ENCODE measurements at places on chromosomes 4 and X.

GRCh38 chr4:8310306-8310705 lies 40.8 kb downstream of the HTRA3 start:
- no peak for DNase-seq

GRCh38 chr4:118749347-118749988 lies 64.3 kb downstream of the METTL14 start:
- no peak for DNase-seq

GRCh38 chrX:18424482-18425198 lies 768 bp upstream of the CDKL5 start:
- DNase-seq, result peak; percentile 19

GRCh38 chrX:138858951-138859350 lies 147.4 kb upstream of the FGF13 start:
- DNase-seq, result no peak

DNA sequence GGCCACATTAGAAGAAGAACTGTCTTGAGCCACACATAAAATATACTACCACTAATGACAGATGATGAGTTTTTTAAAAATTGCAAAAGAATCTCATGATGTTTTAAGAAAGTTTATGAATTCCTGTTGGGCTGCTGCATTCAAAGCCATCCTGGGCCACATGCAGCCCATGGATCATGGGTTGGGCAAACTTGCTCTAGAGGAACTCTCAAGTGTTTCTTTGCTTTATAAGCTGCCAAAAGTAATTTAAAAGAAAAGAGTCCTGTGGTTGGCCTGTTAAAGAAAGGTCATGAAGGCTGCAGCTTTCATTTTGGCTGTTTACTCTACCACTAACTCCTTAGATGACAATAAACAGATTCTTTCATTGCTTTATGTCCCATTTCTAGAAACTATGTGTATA lies 218.2 kb downstream of the SCFD2 start:
- DNase-seq, result no peak

DNA sequence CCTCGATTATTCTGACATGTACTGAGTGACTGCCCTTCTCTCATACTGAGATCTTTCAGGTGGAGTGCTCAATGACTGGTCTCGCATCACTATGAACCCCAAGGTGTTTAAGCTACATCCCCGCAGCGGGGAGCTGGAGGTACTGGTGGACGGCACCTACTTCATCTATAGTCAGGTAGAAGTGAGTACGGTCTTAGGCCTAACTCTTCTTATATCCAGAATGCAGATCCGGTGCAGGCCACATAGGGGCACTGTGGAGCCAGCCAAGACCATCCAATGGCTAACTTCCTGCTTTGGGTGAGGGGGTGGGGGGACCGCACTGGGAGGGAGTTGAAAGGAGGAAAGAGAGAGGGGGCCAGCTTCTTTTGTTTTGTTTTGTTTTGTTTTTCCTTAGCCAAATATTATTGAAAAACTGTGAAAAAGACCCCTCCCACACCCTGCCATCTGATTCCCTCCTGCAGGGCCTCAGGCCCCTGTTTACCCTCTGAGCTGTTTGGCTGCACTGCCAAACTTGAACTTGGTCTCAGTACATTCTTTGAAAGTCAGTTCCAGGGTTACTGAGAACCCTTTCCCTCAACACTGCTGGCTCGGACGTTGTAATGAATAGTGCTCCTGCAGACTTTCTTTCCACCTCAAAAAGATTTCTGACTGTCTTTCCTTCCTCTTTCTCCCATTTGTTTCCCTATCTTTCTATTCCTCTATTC lies 16.2 kb downstream of the AWAT2 start:
- no peak for DNase-seq

GRCh38 chr4:159341522-159341921 lies 238.6 kb downstream of the RAPGEF2 start:
- no peak for DNase-seq

GRCh38 chrX:40012039-40012867 lies 85.5 kb downstream of the BCOR start:
- peak; percentile 67 for DNase-seq

GRCh38 chr4:137685357-137685756 lies 153.1 kb upstream of the PCDH18 start:
- no peak for DNase-seq

DNA sequence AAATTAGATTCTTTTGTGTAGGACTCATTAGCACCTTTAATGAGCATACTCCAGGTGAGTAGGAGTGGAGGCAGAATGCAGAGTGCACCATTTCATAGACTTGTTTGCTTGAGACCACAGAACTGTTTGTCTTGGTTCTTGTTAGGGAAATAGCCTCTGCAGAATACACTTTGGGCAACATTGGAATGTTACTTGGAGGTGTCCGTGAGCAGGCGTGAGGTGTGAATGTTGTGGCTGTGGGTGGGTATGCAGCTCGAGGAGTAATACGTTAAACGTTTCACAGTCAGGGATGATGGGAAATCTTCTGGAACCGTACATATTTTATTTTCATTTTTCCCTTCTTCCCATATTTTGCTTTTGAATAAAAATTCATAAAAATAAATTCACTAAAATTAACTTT lies 31.6 kb downstream of the PAQR3 start:
- DNase-seq, result no peak

DNA sequence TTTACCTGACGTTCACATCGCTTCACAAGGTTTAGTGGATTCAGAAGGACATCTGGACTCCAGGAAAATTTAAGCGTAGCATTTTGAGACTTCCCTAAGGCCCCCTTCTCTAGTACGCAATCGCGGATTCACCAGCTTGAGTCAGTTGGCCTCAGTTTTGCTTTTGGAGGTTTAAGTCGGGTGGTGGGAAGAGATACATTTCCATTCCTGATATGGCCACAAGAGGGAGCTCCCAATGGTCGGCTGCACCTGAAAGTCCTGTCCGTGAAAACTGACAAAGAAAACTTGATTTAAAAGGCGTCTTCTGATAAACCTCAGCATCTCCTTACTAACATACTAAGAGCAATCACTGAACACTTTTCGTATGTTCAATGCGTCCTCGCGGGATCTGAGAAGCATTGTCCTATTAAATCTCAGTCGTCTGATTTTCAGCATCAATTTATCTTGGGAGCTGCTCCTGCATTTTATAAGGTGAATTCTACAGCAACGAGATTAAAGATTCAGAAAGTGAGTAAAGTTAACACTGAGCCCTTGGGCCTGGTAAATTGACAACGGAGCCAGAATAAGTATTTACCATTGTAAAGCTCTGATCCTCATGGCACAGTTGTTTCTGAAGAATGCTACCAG lies 50.6 kb downstream of the LGI2 start:
- DNase-seq, result peak; percentile 36

- DNase-seq, result no peak
These were observed 146.4 kb upstream of the DIAPH2 start for GRCh38 chrX:96538104-96538725.

GRCh38 chr4:106775636-106776035 lies 260.5 kb downstream of the DKK2 start:
- no peak for DNase-seq

DNA sequence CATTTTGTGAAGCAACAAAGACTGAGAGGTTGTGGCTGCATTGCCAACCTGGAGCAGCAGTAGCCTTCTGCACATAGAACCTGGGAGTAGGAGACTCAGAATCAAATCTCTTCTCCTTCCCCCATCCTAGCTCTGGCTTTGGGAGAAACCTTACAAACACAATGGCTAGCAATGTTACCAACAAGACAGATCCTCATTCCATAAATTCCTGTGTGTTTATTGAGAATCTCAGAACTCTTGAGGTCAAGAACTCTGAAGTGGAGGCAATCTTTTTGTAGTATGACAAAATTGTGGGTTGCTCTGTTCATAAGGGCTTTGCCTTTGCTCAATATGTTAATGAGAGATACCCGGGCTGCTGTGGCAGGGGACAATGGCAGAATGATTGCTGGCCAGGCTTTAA lies 406.7 kb upstream of the SPANXN1 start:
- no peak for DNase-seq

GRCh38 chr4:153488006-153488891 lies 22.1 kb downstream of the TMEM131L start:
- no peak for DNase-seq

DNA sequence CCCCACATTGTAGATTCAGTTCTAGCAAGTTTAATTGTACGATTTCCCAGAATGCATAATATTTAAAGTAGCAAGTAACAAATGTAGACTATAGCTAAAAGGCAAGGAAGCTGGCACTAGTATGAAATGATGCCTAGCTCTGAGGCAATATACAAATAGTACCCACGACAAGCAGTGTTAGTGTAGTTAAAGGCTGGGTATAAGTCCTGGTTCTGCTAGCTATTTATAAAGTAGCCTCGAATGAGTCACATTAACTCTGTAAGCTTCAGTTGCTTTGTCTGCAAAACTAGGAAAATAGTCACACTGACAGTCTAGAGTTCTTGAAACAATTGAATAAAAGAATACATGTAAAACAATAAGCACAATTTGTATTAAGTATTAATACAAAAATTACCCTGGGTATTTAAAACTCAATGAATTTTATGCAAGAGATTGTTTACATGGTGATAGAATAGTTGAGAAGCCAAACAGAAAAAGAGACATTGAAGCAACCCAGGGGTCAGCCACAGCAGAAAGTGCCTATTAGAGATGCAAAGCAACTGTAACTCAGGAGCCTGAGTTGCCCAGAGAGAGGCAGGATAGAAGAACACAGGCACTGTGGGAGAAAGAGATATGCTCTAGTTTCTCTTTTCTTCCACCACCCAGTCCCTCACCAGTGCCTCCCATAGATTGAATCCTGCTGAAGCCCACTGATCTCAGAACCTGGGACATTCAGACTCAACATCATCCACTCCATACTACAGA lies 949.0 kb downstream of the C4orf33 start:
- DNase-seq, result no peak

GRCh38 chr4:8694651-8695151 lies 102.1 kb downstream of the CPZ start:
- no peak for DNase-seq

DNA sequence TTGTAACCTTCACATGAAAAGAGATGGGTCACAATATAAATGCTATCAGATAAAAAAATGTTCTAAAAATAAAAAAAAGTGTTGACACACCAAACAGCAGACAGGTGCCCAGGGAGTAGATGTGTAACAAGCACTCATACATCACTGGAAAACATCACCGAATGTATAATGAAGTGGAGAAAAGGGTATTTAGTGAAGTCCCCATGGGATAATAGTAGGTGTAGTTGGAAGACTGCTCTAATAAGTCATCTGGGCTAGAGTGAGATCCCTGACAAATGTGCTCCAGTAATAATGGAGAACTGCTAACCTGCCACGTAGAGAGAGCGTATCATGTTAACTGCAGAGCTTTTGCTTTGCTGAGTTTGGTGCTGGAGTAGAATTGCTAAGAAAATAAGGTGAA lies 152.0 kb downstream of the GRIA2 start:
- no peak for DNase-seq

All from ovary (tissue), 10 donors.